Activated T-helper 1 cell treated with anti-CD3 and anti-CD28 coated beads, Interleukin-2, amount 50 U/mL, for 16 hours (primary cell): ENCODE measurements at places on chromosomes 11 and 22.

GRCh38 chr11:11909727-11910126 is 68.0 kb downstream of the USP47 start:
- no peak for DNase-seq

GRCh38 chr11:43576320-43576802 is 104.2 kb upstream of the HSD17B12 start:
- no peak for DNase-seq

- DNase-seq = no peak
These were observed 72.9 kb downstream of the CSNK2A3 start for GRCh38 chr11:11279956-11280689.

DNA sequence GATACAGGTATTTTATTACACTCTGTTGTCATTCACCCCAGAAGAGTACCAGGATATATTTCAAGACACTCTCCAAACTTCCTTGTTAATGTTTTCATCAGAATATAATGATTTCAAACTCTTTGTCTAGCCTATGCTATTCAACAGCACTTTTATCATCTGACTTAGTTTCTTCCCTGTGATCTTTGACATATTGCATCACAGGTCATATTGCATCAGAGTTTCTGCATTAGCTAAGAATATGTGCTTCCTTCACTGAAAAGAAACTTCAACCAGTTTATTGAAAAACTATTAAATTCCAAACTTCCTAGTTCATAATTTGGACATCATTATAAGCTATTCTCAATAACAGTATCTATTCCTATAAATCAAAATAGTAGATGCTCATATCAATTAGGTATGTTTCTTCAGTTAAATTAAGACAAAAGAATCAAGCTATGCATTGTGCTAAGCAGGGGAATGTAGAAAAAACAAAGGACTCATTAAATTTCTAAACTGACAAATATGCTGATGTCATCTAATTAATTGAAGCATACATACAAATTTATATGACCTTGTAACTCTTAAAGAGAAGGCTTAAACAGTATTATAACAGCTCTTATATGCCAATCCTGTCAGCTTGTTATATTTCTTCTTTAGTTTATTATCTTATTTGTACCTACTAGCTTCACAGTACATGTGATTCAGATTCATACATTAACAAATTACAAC is 361.8 kb upstream of the LUZP2 start:
- DNase-seq = no peak

DNA sequence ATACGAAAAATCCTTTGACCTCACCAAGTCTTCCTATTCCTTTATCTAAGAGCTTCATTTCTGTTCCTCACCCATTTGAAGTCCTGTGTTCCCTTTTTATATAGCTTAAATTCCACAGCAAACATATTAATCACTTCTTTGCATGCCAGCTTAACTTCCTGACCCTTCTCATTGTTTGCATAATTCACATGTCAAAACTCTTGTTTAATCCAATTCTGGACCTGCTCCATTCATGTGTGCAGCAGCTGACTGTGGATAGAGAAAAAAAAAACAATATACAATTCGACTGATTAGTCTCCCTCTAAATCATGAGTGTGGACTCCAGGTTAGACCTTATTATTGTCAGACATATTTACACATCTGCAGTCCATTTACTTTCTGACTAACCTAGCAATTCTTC is 991.2 kb upstream of the TENM4 start:
- DNase-seq = no peak

DNA sequence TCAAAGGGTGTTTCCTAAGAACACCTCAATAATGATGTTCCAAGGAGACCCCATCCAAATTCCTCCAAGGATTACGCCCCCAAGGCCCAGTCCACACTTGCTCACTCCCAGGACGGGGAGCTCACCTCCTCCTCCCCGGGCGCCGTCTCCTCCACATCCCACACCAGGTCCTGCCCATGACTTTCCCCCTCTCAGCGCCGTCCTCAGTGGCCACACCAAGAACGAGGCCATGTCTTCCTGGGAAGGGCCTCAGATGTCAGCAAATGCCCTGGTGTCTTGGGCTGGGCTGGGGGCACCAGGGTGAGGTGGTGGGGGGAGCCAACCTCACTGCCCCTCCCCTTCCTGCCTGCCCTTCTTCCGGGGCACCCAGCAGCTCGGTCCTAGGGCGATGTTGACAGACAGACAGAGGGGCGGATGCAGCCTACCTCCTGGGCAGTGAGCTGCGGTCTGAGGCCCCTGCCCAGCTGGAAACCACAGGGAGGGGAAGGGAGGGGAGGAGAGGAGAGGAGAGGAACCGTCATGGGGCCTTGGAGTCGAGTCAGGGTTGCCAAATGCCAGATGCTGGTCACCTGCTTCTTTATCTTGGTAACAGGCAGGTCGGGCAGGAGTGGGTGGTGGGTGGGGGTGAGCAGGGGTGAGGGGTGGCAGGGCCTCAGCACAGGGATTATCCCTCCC is at the start of the genes C11orf21 and TSPAN32:
Gene C11orf21 (minus strand): TSS at position 288 of the 675 bp plus-strand sequence. CDS start 110 bp downstream, at position 178.
Gene TSPAN32 (plus strand): TSS at position 383 of the 675 bp plus-strand sequence. CDS start 137 bp downstream, at position 520.
- no peak for DNase-seq

- no peak for DNase-seq
These were observed 11.0 kb upstream of the SORL1-AS1 start for GRCh38 chr11:121463689-121464335.

GRCh38 chr11:76656571-76657081 is 13.9 kb downstream of the LRRC32 start:
- DNase-seq = no peak

GRCh38 chr11:1473786-1474185 is 12.8 kb downstream of the MOB2 start:
- no peak for DNase-seq

- no peak for DNase-seq
These were observed 1156.8 kb downstream of the LRRC4C start for GRCh38 chr11:40302669-40303068.

- no peak for DNase-seq
These were observed 466.0 kb downstream of the INSC start for GRCh38 chr11:15580775-15581095.

- no peak for DNase-seq
These were observed 19.9 kb upstream of the GRAMD1B start for GRCh38 chr11:123410218-123410549.

GRCh38 chr11:132620423-132620822 is 911.9 kb downstream of the OPCML start:
- DNase-seq = no peak

GRCh38 chr11:61507012-61507768 is 1.4 kb upstream of the LRRC10B start:
- no peak for DNase-seq

- DNase-seq = no peak
These were observed at the start of gene PRSS23 for GRCh38 chr11:86800076-86800959. Gene PRSS23, plus strand, starts transcription at chr11:86800542. Its CDS starts 7,102 bp downstream, at chr11:86807644.

DNA sequence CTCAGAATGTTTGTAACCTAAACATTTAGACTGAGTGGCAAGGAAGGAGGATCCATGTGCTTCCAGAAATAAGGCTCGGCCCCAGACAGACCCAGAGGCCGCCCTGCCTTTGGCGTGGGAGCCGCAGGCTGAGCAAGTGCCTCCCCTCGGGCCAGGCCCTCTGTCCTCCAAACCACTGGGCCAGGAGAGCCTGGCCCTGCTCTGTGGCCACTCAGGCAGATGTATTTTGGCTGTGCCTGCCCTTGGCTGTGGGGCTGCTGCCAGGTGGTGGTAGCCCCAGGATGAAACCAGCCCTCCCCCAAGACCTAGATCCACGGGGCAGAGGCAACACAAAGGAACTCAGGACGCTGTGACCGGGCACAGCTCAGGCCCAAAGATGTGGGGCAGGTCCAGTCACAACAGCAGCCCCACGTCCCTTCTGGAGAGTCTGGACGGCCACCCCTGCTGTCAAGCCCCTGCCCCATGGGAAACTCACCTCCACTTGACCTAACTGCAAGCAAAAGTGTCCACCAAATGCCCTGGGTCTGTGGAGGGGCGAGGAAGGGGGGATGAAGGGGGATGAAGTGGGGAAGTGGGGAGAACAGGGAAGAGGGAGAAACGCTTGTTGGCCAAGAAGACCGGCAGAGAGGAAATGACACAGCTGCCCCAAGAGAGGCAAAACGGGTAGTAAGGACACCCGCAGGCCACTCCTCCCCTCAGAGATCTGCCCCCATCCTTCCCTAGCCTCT is 24.0 kb downstream of the PISD start:
- no peak for DNase-seq

DNA sequence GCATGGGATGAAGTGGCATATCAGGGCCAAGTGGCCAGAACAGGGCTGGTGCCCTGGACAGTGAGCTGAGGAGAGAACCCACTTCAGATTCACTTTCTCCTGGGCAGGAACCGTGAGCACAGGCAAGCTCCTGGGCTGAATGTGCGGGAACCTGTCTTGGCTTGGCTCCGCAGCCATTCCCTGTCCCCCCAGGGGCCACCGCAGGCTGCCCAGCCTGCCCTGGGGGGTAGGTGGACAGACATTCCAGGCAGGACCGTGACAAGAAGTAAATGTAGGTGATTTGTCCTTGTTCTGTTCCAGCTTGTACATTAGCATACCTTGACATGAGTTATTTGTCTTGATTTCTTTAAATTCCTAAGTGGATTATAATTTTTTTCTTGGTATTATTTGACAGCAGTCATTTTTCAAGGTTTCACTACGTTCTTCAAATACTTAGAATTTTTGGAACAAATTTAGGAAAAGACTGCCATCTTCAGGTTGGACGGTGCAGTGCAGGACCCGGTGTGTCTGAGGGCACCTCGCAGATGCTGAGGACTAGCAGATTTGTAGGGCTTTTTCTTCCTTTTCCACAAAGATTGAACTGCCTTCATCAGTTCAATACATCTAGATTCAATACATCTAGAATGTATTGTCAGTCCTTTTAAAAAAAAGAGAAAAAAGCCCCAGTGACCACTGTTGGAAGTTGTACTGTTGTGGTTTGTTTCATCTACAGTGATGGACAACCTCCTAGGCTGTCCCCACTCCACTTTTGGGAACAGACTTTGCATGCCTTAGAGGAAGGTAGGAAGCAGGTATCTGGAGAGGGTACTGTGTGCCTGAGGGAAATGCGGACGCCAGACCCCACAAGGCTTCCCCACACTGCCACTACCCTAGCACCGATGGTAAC is 115.1 kb upstream of the RASSF10 start:
- no peak for DNase-seq

GRCh38 chr22:49623176-49623575 is 204.5 kb downstream of the BRD1 start:
- no peak for DNase-seq

GRCh38 chr11:25597696-25598095 is 734.2 kb upstream of the ANO3 start:
- DNase-seq = no peak

GRCh38 chr11:59418156-59418555 is 8.1 kb downstream of the OR5A2 start:
- no peak for DNase-seq

- DNase-seq = no peak
These were observed 67.5 kb downstream of the ARFGAP2 start for GRCh38 chr11:47109051-47109726.

GRCh38 chr22:30695351-30695851 is 727 bp downstream of the OSBP2 start:
- DNase-seq = no peak

GRCh38 chr11:2863276-2863618 is 22.3 kb downstream of the CDKN1C start:
- DNase-seq = no peak

DNA sequence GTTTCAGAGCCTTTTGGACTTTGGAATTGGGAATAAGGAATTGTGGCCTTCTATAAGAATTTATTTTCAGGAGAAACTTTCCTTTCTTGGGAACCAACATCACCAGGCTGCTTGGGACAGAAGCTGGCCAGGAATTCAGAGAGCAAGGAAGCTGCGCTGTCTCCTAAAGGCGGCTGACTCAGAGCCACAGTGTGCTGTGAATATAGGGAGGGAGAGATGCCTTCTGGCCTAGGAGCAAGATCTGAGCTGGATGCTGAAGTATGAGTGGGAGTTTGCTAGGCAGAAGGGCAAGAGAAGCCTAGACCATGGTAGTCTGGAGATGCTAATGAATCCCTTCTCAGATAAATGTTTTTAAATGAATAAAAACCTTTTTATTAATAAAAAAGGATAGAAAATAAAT is 213.7 kb upstream of the TBCEL start:
- DNase-seq = no peak

- no peak for DNase-seq
These were observed 9.6 kb upstream of the C1QTNF6 start for GRCh38 chr22:37197451-37198257.

GRCh38 chr22:26573026-26573662 is 16.8 kb downstream of the TPST2 start:
- no peak for DNase-seq

DNA sequence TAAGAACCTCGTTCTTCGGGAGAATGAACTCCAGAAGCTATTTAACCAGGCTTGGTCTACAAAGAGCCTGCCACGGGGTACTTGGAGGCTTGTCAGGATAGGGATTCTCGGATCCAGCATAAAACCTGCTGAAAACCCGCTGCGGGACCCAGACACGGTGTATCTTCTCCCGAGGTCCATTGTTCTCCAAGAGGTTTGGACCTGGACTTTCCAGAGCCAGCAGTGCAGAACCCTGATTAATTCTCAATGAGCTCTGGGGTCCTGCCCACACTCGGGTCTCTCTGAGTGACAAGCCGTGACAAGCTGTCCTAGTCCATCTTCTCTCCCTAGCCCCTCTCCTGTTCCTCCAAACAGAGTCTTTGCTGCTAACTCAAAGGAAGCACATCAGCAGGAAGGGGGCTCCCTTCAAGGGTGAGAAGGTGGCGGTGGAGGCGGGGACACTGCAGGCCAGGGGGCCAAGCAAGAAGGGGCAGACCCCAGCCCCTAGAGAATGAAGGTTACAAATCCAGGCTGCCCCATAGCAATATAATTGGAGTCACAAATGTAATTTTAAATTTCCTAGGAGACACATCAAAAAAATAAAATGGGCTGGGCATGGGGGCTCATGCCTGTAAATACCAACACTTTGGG is 12.2 kb downstream of the SHANK2 start:
- no peak for DNase-seq

- no peak for DNase-seq
These were observed 100.6 kb upstream of the FGF3 start for GRCh38 chr11:69919659-69920344.

- peak; percentile 59 for DNase-seq
These were observed 5.0 kb downstream of the DGKZ start for GRCh38 chr11:46352063-46352841.

GRCh38 chr11:131889146-131889577 is 518.7 kb downstream of the NTM start:
- DNase-seq = no peak

DNA sequence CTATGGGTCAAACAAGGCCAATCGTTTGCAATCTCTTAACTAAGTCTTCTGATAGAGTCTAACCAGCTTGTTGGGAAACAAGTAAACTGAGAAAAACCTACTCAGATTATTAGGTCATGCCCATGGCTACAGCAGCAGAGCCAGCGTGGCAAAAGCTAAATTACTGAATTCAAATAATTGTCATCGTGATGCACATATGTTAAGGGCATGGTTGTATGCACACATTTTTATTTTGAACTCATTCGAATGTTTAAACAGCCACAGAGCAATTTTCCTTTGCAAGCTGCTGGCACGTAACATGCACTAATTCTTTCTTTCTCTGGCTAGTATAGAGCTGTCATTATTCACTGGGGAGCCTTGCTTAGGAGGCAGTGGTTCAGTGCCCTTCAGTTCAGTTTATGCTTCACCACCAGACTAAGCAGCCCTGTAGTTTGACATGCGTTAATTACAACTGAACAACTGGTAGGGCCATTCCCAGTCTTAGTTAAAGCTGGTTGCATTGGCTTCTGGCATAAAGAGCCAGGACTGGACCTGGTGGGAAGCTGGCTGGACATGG is 396.4 kb downstream of the METTL15 start:
- DNase-seq = no peak
